SW 1271 (cell line): ENCODE measurements at places on chromosomes 6 and 20.

DNA sequence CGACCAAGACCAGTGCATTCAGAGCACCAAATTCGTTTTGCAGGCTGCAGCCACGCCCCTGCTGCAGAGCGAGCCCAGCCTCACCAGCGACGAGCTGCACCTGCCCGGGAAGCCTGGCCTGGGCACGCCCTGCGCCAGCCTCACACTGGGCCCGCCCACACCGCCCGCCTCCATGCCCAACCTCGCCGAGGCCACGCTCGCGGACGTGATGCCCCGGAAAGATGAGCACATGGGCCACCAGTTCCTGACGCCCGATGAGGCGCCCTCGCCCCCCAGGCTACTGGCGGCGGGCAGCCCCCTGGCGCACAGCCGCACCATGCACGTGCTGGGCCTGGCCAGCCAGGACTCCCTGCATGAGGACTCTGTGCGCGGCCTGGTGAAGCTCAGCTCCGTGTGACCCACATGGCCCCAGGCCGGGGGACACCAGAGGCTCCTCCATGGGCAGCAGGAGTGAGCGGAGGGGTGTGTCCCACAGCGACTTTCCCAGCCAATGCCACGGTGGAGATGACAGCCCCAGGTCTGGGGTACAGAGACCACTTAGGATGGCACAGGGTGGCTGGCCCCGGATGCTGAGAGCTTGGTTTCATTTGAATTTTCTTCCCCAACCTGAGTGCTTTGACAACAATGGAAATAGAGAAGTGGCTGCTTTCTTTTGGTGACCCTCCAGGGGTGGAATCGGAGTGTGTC is 150.2 kb upstream of the SNX9 start:
- DNase-seq: no peak

DNA sequence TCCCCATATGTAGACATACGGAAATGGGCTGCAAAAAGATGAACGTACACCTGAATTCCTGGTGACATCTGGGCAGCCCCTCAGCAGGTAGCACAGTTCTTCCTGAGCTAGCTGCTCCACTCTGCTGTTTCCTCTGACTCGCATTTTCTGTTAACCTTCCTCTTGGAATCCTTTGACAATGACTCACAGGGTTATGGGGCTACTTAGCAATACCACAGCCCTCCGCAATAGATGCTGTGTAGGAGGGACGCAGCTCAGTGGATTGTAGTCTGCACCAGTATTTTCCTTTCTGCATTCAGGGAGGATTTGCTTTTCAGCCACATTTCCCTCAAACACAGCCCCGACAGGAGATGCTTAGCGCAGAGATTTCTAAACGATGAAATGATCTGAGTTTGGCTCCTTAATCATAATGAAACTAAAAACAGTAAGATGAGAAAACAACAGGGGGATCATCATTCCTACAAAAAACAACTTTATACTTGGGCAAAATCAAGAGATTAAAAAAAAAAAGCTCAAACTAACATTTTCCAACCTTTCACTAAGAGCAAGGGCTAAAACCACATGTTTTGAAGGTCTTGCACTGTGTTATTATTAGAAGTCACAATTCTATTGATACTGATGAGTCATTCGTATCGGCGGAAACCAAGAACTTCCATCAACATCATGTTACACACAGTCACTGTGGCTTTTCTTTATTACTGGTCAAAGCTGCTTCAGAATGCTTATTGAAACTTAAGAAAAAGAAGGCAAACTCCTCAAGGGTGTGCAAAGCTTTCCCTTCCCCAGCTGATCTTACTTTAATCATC is 12.2 kb downstream of the BACH2 start:
- peak; percentile 43 for DNase-seq

GRCh38 chr6:43024436-43024835 is 3.0 kb downstream of the RRP36 start:
- no peak for DNase-seq

- DNase-seq: peak; percentile 14
These were observed 2.0 kb upstream of the PLCG1 start for GRCh38 chr20:41135187-41135887.

- DNase-seq: peak; percentile 88
These were observed 146.6 kb downstream of the DHX35 start for GRCh38 chr20:39108746-39109145.

DNA sequence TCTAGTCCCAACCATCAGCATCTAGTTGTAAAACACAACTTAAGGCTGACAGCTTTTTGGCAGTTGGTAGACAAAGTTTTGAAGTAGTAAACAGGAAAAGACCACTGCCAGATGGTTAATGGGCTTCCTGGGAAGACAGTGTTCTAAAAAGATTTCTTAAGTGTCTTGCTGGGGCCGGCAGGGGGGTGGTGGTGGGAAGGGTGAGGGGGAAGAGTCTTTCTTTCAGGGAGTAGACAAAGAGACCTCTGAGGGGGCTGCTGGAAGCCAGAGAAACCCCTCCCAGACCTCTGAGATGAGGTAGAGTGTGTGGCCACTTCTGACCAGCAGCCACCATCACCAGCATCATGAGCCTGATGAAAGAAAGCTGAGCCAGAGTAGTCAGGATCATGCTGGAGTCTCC is 784.9 kb downstream of the TENT5A start:
- no peak for DNase-seq

- DNase-seq: no peak
These were observed 616 bp downstream of the BTN3A2 start for GRCh38 chr6:26365633-26365995.

GRCh38 chr6:113809826-113810225 is 47.3 kb upstream of the MARCKS start:
- DNase-seq: no peak

- DNase-seq: no peak
These were observed 120.8 kb downstream of the MAFB start for GRCh38 chr20:40568200-40568599.

DNA sequence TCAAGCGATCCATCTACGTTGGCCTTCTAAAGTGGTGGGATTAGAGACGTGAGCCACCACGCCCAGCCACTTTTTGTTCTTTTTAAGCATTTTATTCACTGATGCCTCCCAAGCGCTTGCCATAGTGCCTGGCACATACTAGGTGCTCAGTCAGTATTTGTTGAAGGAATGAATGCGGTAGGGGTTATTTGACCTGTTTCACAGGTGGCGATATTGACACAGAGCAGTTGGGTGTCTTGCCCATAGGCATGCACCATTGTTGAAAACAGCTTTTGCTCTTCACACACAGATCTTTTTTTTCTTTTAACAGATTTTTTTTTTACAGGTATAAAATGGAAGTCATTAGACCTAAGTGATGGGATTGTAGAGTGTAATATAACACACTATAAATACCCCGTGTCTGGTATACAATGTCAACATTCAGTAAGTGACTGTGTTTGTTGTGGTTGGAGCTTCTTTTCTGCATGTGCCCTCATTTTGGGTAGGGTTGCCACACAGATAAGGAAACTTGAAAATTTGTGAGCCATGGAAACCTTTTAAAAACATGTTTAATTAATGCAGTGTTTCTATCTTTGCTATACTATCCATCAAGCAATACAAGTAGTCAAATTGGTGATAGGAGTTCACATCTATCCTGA is 24.8 kb downstream of the RREB1 start:
- DNase-seq: no peak

DNA sequence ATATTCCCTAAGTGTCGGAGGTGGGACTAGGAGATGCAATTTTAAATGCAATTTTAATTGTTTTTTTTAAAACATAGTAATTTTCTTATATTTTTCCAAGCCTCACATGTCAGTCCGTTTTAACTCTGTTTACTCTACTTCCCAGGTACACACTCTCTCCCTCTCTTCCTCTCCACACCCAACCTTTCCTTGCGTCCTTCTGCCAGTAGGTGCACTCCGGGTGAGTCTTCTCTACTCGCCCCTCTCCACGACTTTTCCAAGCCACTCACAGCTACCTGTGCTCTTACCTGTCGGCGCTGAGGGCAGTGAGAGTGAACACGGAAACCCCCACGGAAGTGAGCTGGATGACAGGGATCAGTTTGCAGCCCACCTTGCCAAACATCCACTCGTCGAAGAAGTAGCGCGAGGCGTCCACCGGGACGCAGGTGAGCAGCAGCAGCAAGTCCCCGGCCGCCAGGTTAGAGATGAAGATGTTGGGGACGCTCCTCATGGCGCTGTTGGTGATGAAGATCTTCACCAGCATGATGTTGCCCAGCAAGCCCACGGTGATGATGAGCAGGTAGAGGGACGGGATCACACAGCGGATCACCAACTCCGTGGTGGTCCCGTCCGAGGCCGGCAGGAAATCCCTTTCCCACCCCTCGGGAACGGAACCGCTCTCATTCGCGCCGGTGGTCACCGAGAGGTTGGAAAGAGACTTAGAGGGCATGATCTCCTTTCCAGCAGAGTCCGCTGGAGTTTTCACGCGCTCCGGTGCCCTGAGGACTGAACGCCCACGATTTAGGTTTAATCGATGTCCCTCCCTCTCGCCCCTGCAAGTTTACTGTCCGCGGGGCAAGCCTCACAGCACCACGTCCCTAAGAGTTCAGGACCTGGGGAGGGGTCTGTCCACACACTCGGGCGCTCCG is 44.5 kb upstream of the GJE1 start:
- DNase-seq: no peak

DNA sequence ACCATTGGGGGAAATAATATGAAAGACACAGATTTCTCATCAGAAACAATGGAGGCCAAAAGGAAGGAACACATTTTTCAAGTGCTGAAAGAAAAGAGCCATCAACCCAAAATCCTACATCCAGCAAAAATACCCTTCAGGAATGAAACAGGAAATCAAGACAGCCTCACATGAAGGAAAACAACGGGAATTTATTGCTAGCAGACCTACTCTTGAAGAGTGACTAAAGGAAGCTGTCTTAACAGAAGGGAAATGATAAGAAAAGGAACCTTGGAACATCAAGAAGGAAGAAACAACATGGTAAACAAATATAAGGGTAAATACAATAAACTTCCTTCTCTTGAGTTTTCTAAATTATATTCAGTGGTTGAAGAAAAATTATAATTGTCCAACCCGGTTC is 44.2 kb downstream of the RNF24 start:
- DNase-seq: no peak

DNA sequence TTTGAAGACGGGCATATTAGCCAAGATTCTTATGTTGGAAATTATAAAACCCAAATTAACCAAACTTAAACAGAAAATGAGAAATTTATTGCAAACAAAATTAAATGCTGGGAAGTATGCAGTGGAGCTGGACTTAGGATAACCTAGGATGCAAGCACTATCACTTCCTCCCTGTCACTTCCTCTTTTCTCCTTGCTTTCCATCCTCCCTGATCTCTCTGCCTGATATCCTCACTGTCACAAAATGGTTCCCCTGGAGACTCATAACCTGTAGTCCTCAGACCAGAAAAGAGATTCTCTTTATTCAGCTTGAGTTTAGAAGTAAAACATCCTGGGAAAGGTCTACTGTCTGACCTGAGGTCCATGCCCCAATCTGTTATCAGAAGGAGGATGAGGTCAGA is 7.4 kb upstream of the KLHL32 start:
- DNase-seq: no peak

- DNase-seq: no peak
These were observed 16.7 kb upstream of the GCM1 start for GRCh38 chr6:53165293-53165692.

- no peak for DNase-seq
These were observed 396.9 kb upstream of the ADGRB3 start for GRCh38 chr6:68238097-68238601.

- DNase-seq: no peak
These were observed 102.6 kb upstream of the TNFAIP3 start for GRCh38 chr6:137764464-137764863.
